ENCODE measurements at places on chromosomes 2 and 18.

DNA sequence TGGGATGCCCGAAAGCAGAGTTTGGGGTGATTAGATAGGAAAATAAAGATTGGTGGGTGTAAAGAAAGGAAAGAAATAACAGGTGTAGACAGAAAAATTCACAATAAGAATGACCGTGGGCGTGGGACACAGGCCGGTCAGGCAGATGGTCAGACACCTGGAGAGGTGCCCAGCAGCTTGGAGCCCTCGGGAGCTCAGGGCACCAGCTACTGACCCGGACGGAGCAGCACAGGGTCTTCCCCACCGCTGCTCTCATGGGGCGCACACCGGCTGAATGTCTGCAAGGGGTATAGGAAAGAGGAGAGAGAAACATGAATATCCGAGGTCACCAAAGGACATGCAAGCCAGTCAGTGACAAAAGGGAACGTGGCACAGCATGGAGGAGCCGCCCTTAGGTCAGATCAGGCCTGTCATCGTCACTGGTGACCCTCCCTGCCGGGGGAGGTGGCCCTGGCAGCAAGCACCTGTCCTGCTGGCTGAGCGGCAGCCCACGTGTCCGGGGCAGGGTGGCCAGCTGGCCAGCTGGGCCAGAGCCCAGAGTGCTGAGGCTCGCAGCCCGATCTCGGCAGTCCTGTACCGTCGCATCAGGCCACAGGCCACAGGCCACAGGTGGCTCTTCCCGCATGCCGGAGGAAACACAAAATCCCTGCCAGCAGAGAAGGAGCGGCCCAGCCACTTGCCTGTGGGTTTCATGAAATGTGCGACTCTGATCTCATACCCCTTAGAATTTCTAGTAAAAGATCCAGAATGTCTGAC is 112.0 kb upstream of the NDUFV2 start:
- DNase-seq, result no peak

GRCh38 chr2:101026923-101027469 is 24.9 kb downstream of the RPL31 start:
- DNase-seq, result no peak

DNA sequence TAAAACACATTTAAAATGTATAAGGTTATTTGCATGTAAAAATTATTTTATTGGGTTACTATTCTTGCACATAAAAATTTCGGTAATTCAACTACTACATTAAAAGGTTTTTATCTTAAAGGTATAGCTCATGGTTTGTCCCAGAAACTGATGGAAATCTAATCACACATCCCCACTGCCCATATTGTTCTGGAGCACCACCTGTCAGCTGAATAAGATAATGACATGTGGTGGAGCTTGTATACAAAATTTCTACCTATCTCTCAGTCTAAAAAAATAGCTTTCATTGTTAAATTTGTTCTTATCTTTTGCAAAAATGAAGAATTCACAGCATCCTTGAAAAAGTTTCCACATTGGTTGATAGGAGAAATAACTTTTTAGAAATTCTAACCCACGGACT is 18.3 kb downstream of the ERBB4 start:
- no peak for DNase-seq

- DNase-seq, result no peak
Measured at GRCh38 chr18:70454704-70455322, 166.0 kb downstream of the SOCS6 start.

GRCh38 chr18:49022311-49023161 is 71.8 kb upstream of the SMAD7 start:
- DNase-seq, result no peak
